ENCODE measurements at places on chromosomes 13 and 19. TPM values are rescaled to one million over a fixed set of nuclear protein-coding genes. Genes with fewer than 3 reads are reported as not detected.

DNA sequence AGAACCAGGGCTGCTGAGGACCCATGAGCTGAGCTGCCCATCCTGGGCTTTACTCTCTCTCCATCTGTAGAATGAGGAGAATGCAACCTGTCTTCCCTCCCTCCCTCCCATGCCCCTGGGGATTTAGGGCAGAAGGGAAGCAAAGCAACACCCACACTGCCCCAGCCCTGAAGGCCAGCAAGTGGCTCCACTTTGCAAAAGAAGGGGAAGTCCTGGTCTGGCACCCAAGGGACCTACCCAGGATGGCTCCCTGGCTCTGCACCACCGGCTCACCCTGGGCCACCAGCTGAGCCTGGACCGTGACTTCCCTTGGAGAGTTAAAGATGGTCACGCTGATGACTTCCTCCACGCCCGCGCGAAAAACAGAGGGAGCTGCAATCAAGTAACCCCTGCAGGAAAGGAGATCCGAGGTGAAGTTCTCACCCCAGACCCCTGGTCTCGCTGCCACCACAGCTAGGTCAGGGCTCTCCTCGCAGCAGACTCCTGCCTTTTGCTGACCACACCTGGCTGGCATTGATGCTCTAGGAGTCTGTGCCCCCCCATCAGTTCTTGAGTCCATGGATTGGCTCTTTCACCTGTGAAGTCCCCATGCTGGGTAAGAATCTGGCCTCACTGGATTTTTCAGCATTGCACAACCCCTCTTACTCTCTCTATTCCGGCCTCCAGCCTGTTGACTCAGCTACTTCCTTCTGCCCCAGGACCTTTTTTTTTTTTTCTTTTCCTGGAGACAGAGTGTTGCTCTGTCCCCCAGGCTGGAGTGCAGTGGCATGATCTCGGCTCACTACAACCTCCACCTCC, 4.6 kb downstream of the CPAMD8 start:
- no peak for DNase-seq

- DNase-seq: peak; percentile 10
Measured at GRCh38 chr19:2327773-2328400, 499 bp downstream of the LSM7 start.

- no peak for DNase-seq
Measured at GRCh38 chr19:55858401-55858800, 22.1 kb downstream of the NLRP4 start.

DNA sequence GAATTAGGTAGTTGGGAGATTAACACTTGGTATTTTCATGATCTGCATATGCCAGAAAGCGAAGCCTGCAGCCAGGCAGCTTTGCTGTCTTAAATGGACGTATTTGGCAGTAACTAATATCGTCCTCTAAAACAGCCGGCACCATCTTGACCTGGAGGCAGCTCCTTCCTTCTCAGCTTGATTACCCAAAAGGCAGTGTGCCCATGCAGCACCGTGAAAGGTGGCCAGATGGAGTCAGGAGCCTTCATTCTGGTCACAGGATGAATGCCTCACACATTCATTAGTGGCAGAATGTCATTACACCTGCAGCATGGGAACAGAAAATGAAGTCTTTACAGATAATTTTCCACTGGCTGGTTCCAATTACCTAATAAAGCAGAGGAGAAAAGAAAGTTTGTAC, 59.0 kb upstream of the FLT1 start:
- DNase-seq: no peak

DNA sequence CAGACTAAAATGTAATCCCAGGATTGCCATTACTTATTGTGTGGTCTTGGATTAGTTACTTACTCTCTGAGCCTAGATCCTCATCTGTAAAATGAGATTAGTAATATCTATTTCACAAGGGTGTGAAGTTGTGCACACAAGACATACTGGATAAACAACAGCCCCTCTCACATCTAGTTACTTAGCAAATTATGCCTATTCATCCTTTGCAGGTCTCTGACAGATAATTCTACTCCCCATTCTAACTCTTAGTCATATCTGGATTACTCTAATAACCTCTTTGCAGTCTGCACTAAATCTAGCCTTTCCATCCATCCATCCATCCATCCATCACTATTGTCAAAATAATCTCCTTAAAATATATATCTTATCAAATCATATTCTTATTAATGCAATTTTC, 12.4 kb downstream of the MTRF1 start:
- DNase-seq: no peak

DNA sequence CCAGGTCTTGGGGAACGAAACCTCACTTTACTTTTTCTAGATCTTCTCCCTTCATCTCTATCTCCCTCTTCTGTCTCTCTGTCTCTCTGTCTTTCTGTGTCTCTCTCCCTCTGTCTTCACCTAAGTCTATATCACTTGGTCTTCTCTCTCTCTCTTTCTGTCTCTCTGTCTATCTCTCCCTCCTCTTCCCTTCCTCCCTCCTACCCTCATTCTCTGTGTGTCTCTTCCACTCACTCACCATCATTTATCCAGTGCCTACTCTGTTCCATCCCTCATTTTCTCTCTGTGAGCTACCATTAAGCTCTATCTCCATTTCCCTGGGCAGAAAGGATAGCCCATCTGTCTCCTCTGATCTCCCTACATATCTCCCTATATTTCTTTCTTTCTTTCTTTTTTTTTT, 32.2 kb upstream of the FBL start:
- no peak for DNase-seq

DNA sequence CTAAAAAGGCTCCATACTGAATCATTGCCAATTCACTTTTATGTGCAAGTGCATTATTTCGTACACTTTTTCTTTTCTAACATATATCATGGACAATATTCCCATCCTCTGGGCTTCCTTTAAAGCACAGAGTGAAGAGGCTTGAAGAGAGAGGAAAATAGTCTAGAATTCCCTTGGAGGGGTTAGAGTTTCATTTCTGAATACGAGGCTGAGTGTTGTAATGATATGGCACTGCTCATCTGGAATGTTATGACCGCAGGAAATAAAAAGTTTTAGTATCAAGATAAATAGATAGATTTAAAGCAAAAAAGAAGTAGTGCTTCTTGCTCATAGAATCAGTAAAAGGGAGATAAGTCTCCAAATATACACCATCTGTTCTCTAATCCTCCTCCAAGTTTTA, 412.3 kb upstream of the SLITRK1 start:
- DNase-seq: no peak

- no peak for DNase-seq
Measured at GRCh38 chr19:50710094-50710493, 9.5 kb downstream of the SHANK1 start.

DNA sequence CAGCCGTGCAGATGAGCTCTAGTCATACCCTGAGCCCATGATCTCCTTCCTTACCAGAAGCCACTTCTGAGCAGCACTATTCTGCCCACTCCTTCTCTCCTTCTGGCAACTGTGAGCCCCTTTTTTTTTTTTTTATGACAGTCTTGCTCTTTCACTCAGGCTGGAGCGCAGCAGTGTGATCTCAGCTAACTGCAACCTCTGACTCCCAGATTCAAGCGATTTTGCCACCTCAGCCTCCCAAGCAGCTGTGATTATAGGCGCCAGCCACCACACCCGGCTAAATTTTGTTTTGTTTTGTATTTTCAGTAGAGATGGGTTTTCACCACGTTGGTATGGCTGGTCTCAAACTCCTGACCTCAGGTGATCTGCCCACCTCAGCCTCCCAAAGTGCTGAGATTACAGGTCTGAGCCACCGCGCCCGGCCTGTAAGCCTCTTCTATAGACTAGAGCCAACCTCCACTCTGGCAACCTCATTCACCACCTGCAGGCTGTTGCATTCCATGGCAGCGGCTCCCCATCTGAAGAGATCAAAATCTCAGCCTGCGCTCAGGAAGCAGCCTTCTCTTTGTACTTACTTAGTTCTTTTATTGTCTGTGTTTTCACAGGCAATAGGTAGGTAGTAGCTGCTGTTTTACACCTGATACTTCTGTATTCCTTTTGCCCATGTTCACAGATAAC, 34.8 kb upstream of the NDFIP2 start:
- DNase-seq: no peak

- no peak for DNase-seq
Measured at GRCh38 chr13:68254151-68254550, 1024.0 kb upstream of the PCDH9 start.

GRCh38 chr19:30648866-30649862, 277.0 kb downstream of the ZNF536 start:
- DNase-seq: no peak

DNA sequence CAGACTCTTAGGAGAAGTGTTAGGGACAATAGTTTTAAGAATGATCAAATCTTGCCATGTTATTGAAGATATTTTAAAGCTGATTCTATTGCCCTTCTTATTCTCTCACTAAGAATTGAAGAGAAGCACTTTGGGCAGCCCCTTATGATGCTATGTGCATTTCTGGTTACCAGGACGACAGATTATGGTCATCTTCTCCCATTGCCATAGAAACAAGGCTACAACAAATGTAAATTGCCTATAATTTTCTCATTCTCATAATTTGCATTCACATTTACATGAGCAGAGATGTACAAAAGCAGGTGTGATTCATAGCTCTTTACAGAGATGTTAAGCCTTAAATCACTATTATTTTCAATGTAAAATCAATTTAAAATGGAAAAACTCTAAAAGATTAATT, 137.3 kb upstream of the PCDH9 start:
- no peak for DNase-seq

DNA sequence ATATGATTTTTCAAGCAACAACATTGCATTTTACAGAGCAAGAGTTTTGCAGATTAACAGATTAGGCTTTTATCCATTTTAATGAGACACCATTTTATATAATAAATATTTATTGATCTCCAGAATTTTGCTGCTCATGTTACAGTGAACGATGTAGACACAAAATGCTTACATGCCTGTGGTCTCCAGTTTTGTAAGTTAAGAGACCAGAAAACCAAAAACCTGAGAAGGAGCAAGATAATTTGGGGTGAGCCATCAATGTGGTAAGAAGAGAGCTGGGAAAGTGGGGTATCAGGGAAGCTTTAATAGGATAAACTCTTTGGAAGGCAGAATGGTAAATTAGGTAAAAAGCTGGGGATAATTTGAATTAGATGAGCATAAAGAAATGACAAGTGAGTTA, 2100.5 kb upstream of the PCDH20 start:
- DNase-seq: no peak

GPC5 gene
- 0.70 TPM for total RNA-seq

AMER2 gene
- total RNA-seq: not detected

NEK3 gene
- 6.3 TPM for total RNA-seq

SPRED3 gene
- 0.28 TPM for total RNA-seq

EDDM13 gene
- not detected for total RNA-seq

VSTM2B gene
- not detected for total RNA-seq

CAPN12 gene
- 0.64 TPM for total RNA-seq

KIR2DL4 gene
- total RNA-seq: not detected

IGFL2 gene
- not detected for total RNA-seq

LMTK3 gene
- total RNA-seq: 0.90 TPM

TLE6 gene
- 2.8 TPM for total RNA-seq

SHISA7 gene
- not detected for total RNA-seq

TJP3 gene
- not detected for total RNA-seq

MYO1F gene
- total RNA-seq: 6.8 TPM

ZNF823 gene
- total RNA-seq: 2.8 TPM

MBD3L4 gene
- not detected for total RNA-seq

HSD11B1L gene
- total RNA-seq: 4.2 TPM

CALR3 gene
- 0.22 TPM for total RNA-seq

All from heart right ventricle (tissue), 16 donors.